ENCODE measurements at places on chromosomes 11 and 22. TPM values are rescaled to one million over a fixed set of nuclear protein-coding genes. Genes with fewer than 3 reads are reported as not detected.
A peak's percentile ranks its signal among the peaks of the same experiment; 100 is the strongest.

- no peak for DNase-seq
Measured at GRCh38 chr11:128590587-128590986, 3.2 kb upstream of the ETS1 start.

DNA sequence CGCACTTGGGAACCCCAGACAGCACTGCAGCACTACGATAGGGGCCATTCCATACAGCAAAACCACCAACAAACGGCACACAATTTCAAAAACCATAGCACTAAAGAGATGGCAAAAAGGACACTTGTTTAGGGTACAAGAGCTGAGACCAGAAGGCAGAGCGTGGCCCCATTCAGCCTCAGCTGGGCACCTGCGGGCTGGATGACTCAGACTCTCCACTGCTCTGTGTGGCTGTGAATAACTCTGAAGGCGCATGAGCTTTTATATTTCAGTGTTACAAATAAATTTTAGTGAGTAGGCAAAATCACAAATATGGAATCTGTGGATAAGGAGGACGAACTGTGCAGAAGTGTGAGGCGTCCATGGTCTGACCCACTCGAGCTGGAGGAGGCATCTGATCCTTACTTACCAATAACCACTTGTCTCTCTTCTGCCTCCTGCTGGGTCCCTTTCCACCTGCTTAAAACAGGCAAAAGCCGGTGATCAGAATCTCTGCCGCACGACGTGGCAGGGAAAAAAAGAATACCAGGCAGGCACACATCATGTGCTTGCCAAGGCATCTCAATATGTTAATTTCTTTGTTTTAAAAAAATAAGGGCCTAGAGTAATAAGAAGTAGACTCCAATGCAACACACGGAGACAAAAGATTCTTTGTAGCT lies 325.7 kb downstream of the SHANK2 start:
- no peak for DNase-seq

DNA sequence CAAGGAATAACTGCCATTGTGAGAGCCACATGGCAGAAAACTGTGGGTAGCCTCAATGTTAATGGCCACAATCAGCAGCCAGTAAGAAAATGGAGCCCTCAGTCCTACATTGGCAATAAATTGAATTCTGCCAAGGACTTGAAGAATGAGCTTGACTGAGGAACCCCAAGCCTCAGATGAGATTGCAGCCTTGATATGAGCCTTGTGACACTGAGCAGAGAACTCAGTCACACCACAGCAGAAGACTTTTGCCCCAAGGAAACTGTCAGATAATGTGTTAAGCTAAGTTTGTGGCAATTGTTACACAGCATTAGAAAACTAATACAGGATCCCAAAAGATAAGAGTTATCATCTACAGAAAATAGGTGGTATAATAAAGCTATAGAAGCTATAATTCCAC lies 2.4 kb upstream of the TTC17 start:
- DNase-seq, result no peak

DNA sequence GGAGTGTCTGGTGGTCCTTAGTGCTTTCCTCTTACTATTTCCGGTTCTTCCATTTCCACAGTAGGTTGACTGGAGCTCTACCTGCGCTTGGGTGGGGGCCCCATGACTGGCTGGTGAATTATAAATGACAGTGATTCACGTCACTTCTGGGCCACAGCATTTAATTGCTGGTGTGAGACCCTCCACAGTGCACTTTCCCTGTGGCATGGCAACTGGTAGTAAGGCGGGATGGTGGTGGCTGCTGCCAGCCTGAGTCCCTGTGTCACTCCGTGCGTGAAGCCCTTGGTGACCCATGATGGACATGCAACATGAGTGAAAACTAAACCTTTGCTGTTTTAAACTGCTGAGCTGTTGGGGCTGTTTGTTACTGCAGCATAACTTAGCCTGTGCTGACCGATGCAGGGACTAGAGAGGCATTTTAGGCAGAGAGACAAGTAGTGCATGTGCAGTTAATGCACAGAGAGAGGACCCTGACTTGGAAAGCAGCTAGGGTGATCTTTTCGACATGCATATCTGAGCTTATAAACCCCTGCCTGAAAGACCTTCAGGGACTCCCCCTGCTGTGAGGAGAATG lies 3.1 kb downstream of the PRDM11 start:
- peak; percentile 40 for DNase-seq

DNA sequence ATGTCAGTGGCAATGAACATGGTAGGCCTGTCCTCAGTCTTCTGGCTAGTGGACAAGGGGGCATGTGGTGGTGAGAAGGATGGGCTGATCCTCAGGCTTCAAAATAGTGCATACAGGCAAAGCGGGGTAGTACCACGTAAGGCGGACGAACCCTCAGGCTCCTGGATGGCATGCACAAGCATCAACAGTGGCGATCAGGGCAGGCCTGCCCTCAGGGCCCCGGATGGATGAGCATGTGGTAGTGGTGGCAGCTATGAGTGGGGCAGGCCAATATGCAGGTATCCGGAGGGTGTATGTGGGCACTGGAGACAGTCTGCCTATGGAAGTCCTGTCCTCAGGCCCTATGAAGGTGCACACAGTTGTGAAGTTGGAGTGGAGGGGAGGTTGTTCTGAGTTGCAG lies 163.8 kb downstream of the GUCY1A2 start:
- DNase-seq, result no peak

DNA sequence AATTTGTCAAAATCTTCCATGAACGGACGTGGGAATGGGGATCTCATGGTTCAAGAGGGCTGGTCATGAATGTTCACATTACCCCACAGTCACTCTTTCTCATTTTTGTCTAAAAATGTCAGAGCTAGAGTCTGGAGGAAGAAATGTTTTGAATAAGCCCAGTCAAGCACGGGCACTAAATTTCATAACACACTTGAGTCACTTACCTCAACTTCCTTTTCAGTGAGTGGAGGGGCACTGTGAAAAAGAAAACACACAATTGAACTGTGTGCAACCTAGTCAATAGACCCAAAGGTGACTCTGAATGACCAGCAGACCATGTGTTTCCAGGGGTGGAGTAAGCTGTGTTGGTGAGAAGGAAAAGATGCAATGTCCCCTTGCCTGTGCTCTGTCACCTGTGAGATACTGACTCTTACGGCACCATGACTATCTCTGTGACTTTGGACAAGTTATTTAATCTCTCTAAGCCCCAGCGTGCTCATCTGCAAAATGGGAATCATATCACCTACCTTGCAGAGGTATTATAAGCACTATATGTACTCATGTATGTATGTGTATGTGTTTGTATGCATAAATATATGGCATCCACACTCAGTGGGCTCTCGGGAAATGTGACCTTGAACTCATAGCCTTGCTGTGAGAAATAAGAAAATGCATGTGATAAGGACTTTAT lies 38.2 kb upstream of the LYVE1 start:
- DNase-seq, result peak; percentile 11

DNA sequence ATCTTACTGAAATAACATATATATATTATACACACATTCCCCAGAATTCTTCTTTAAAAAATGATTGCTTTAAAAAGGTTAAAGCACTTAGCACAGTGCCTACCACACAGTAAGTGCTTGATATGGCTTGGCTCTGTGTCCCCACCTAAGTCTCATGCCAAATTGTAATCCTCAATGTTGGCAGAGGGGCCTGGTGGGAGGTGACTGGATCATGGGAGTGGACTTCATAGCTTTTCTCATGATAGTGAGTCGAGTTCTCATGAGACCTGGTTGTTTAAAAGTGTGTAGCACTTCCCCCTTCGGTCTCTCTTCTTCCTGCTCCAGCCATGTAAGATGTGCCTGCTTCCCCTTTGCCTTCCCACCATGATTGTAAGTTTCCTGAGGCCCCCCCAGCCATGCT lies 6.2 kb downstream of the CRYAB start:
- no peak for DNase-seq

DNA sequence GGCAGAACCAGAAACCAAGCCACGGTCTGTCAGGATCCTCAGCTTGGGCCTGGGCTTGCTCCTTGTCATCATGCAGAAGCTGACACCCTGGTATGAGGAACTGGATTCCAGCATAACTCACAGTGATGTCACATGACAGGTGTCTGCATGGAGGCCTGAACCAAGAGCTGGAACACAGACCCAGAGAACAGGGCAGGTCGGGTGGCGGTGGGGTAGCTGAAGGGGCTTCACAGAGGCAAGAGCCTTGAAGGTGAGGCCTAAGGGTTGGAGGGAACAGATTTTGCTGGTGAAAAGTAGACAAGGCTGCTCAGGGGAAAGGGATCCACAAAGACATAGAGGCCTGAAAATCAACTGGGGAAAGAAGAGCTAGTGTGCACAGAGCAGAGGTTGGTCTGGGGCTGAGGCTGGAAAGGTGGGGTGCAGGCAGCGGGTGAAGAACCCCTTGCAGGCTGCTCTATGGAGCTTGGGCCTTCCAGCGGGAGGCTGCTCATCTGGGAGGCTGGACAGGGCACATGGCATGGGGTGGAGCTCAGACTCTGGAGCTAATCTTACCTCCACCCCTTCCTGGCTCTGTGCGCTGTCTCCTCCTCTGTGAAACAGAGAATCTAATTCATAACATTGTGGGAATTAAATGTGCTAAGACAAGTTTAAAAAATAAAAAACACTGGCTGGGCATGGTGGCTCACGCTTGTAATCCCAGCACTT lies 18.4 kb upstream of the RPS3 start:
- DNase-seq, result peak; percentile 41

- no peak for DNase-seq
Measured at GRCh38 chr11:35272391-35272902, 133.5 kb downstream of the CD44 start.

- DNase-seq, result no peak
Measured at GRCh38 chr11:11848891-11849746, 7.3 kb downstream of the USP47 start.

DNA sequence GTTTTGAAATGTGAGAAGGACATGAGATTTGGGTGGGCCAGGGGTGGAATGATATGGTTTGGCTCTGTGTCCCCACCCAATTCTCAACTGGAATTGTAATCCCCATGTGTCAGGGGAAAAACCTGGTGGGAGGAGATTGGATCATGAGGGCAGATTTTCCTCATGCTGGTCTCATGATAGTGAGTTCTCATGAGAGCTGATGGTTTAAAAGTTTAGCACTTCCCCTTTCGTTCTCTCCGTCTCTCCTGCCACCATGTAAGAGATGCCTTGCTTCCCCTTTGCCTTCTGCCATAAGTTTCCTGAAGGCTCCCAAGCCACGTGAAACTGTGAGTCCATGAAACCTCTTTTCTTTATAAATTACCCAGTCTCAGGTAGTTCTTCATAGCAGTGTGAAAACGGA lies 113.5 kb downstream of the FCHSD2 start:
- DNase-seq, result no peak

DNA sequence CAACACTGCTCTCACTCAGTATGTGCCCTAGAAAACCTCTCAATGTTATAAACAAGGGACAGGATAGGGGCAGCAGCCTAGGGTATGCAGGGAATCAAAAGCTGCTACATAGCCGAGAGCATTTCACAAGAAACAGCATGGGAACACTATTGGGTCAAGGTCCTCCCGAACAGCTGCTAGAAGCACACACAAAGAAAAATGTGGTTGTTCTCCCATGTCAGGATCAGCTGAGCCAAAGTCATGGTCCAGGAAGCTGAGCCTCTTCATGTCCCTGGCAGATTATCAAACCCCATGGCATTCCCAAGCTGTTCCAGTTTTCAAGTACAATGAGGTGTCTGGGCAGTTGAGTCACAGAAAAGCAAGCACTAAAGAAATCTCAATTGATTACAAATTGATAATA lies 21.0 kb upstream of the GDPD4 start:
- DNase-seq, result no peak

- no peak for DNase-seq
Measured at GRCh38 chr11:14645985-14646900, 2.6 kb downstream of the PDE3B start.

- no peak for DNase-seq
Measured at GRCh38 chr22:23705358-23705757, 14.5 kb downstream of the RGL4 start.

DNA sequence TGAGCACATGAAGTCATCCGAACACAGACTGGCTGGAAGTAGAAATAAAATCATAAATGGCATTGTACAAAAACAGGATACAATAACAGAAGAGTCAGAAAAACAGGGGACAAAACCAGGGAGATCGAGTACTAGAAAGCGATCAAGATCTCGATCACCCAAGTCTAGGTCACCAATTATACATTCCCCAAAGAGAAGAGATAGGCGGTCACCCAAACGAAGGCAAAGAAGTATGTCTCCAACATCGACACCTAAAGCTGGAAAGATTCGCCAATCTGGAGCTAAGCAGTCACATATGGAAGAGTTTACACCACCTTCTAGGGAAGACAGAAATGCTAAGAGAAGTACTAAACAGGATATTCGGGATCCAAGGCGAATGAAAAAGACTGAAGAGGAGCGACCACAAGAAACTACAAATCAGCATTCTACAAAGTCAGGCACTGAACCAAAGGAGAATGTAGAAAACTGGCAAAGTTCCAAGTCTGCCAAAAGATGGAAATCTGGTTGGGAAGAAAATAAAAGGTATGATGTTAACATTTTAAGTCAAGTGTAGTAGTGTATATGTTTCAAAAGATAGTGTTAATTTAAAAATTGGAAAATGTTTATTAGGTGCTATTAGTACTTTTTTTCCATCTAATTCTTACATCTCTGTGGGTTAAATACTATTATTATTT lies 9.4 kb downstream of the PCF11 start:
- no peak for DNase-seq

GRCh38 chr11:45091563-45092403 lies 54.7 kb upstream of the PRDM11 start:
- peak; percentile 79 for DNase-seq

DNA sequence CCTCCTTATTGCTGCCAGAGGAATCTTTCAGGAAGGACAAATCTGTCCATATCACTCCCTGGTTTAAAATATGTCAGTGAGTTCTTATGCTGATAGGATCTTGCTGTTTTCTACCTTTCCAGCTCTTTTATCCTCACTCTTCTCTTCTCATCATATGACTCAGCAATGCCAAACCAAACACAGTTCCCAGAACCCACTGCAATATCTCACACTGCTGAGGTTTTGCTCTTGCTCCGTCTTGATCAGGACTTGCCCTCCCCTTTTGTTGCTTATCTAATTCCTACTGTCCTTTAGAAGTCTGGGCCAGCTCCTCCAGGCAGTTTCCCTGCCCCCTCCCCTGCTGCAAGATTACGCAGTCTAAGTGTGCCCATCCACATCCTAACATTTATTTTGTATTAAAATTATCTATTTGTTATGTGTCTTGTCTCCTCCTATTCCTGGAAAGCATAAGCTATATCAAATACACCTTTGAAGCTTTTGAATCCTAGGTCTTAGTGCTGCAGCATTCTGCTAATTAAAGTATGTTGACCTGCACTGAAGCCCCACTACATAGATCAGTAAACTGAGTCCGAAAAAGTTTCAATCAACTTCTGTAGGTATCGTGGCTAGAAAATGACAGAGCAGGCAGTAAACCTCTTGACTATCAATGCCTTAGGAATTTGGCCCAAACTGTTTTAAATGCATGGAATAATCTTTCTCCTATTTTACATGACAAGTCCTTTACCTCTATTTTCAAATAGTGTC lies 119.2 kb upstream of the C11orf87 start:
- no peak for DNase-seq

- no peak for DNase-seq
Measured at GRCh38 chr22:37146507-37147180, 3.1 kb downstream of the IL2RB start.

Gene B4GAT1
- total RNA-seq, result 29.0 TPM

Gene OR52R1
- total RNA-seq, result not detected

Gene PARVA
- 10.0 TPM for total RNA-seq

Gene MYBPC3
- total RNA-seq, result not detected

Gene HBB
- total RNA-seq, result 65.8 TPM

Gene IGLL1
- total RNA-seq, result not detected

Gene PRR33
- total RNA-seq, result not detected

Gene LRRC55
- not detected for total RNA-seq

Gene LGALS12
- total RNA-seq, result 0.17 TPM
